Activated CD8-positive, alpha-beta T cell treated with anti-CD3 and anti-CD28 coated beads, Interleukin-2, amount 10 ng/mL, durations not matched to agents 7 days and 5 days (primary cell): ENCODE measurements at places on chromosomes 6 and 20. TPM values are rescaled to one million over a fixed set of nuclear protein-coding genes. Genes with fewer than 3 reads are reported as not detected.

PRL gene
- not detected for total RNA-seq

PLA2G7 gene
- not detected for total RNA-seq

EPHA7 gene
- not detected for total RNA-seq

F13A1 gene
- total RNA-seq = not detected
